Neural progenitor cell (in vitro differentiated cells): ENCODE measurements at places on chromosomes 6 and 20. TPM values are rescaled to one million over a fixed set of nuclear protein-coding genes. Genes with fewer than 3 reads are reported as not detected.
A peak's percentile ranks its signal among the peaks of the same experiment; 100 is the strongest.

DNA sequence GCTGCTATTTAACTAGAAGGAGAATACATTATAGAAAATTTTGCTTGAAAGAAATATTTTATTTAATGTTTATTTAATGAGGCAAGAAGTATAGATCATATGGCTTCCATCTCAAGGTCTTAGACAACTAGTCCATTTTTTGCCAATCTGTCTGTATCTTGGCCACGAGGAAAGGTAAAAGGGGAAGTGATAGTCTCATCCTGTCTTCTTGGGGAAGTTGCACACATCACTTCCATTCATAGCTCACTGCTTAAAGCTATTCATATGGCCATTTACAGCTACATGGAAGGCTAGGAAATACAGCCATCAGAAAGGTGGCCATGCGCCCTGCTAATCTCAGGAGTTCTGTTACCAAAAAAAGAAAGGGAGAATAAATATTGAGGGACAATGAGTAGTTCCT is 50.8 kb downstream of the METTL24 start:
- no peak for DNase-seq
- no peaks in the 10 kb centered on the region for H3K27me3 ChIP-seq
- H3K4me3 ChIP-seq, result no peak overlapping the region
- no peak overlapping the region for H3K27ac ChIP-seq
- no peaks in the 10 kb centered on the region for H3K36me3 ChIP-seq
- H3K4me1 ChIP-seq, result peaks cover 7% of the 10 kb centered on the region

DNA sequence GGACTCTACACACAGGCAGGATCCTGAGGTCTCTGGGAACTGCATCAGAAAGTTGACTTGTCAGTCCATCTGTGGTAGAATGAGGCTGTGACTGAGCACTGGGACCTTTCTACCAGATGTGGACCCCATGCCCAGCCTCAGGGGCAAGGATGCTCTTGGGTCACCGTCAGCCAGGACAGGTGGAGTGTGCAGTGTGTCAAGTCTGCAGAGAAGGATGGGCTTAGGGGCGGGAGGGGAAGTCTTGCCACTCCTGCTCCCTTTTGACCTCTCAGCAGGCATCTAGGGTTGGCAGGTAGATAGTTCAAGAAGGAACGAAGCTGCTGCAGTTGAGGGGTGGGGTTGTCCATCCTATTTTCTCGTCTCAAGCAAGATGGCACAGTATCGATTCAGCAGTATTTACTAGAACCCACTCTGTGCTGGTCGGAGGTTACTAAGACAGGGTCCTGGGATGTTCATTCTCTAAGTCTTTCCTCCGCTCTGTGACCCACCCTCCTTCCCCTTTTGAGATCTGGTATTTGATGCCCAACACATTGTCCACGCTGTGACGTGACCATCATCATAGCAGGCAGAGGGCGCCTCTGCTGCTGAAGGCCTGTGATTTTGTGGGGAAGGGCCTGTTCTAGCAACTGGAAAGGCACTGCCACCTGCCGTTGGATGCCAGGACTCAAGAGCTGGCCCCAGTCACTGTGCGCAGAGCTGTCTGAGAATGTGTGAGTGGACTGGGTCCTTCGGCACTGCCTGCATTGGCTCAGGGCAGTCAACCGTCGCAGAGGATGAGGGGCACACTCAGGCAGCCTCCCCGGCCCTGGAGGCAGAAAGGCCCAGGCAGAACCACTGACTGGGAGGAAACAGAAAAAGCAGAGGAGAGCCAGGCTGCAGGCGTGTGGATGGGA is 23.2 kb downstream of the RBCK1 start:
- no peaks in the 10 kb centered on the region for H3K4me1 ChIP-seq
- peak; percentile 85 for DNase-seq
- H3K36me3 ChIP-seq, result no peaks in the 10 kb centered on the region
- no peak overlapping the region for H3K4me3 ChIP-seq

GRCh38 chr6:150139533-150139932 is 3.3 kb upstream of the PPP1R14C start:
- DNase-seq, result no peak
- H3K4me3 ChIP-seq, result no peak overlapping the region
- H3K36me3 ChIP-seq, result no peaks in the 10 kb centered on the region
- peaks cover 4% of the 10 kb centered on the region for H3K4me1 ChIP-seq
- H3K27ac ChIP-seq, result no peak overlapping the region
- H3K27me3 ChIP-seq, result peaks cover 69% of the 10 kb centered on the region

- no peaks in the 10 kb centered on the region for H3K4me1 ChIP-seq
- H3K27ac ChIP-seq, result no peak overlapping the region
- no peaks in the 10 kb centered on the region for H3K27me3 ChIP-seq
- H3K4me3 ChIP-seq, result no peak overlapping the region
Observed at GRCh38 chr6:78570044-78570443, 297.3 kb upstream of the IRAK1BP1 start.

- H3K27ac ChIP-seq, result no peak overlapping the region
- no peaks in the 10 kb centered on the region for H3K36me3 ChIP-seq
- H3K27me3 ChIP-seq, result no peaks in the 10 kb centered on the region
- no peak overlapping the region for H3K4me3 ChIP-seq
- DNase-seq, result no peak
Observed at GRCh38 chr6:57162028-57162427, 10.1 kb upstream of the BAG2 start.

DNA sequence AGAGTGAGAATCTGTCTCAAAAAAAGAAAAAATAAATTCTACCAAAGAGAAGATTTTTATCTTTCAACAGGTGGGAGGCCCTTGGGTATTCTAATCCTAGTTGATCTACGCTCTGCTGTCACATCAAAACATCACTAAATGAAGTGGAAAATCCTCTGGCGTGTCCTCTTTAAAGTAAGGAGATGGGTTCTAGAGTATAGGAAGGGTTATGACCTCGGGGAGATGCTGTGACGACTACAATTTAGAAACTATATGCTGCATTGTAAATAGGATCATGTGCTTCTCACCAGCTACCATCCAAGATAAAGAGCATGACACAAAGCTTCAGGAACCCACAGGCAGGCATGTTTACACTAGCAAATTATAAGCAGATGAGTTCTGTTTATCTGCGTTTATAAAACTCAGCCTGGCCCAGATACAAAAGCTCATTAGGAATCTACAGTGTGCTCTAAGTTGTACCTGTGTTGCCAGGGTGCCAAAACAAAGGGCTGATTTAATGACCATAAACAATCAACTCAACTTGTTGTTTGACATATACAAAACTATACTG is 197.1 kb upstream of the PLN start:
- no peak overlapping the region for H3K4me3 ChIP-seq
- H3K4me1 ChIP-seq, result peaks cover 3% of the 10 kb centered on the region
- DNase-seq, result no peak

DNA sequence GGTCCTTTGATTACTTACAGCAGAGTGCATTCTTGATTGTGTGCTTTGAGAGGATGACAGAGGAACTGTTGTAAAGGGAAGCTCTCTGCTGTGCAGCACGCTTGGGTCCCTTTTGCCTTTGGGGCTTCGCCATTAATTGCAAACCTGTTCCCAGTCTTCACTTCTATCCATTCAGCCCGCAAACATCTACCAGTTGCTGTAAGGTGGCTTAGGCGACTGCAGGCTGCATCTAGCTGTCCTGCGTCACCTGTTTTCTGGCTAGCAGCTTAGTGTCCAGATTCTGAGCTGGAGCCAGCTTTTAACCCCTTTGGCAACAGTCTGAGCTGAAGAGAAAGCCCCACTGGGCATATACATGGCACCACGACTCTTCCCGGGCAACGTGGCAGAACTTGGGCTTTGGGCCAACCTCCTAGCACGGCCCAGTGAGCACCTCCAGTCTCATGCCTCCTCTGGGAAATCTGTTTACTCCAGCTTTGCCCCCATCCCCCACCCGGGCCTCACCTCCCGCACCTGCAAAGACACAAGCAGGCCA is 2.5 kb upstream of the FASTKD5 start:
- H3K27ac ChIP-seq, result no peak overlapping the region
- H3K4me1 ChIP-seq, result peaks cover 11% of the 10 kb centered on the region
- no peaks in the 10 kb centered on the region for H3K36me3 ChIP-seq

DNA sequence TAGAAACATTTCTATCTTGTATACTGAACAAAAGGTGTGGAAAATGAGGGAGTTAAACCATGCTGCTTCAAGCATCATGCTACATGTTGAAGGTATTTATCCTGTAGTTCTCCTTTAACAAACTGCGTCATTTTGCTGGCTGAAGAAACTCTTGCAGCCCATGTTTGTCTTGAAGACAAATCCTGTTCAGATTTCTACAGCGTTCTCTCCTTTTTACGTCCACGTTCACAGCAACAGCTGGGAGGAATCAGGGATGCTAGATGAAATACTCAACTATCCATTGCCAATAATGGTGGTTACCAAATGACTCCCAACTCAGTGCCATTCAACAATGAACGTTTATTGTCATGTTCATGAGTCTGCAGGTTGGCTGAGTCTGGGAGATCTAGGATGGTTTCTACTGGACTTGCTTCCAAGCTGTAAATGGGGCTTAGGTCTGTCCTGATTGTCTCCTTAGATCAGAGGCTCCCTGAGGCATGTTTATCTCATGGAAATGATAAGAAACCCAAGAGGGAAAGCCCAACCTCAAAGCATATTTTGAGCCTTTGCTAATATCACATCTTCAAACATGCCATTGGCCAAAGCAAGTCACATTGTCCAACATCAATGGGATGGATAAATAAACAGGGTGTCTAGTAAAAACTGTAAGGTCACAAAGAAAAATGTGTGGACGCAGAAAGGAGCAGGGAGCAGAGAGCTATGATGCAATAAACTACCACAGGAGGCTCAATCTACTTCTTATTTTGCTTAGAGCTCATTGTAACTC is 2.7 kb upstream of the PLCB1 start:
- H3K27ac ChIP-seq, result no peak overlapping the region
- no peak for DNase-seq
- H3K4me3 ChIP-seq, result no peak overlapping the region
- peaks cover 37% of the 10 kb centered on the region for H3K27me3 ChIP-seq
- no peaks in the 10 kb centered on the region for H3K4me1 ChIP-seq

DNA sequence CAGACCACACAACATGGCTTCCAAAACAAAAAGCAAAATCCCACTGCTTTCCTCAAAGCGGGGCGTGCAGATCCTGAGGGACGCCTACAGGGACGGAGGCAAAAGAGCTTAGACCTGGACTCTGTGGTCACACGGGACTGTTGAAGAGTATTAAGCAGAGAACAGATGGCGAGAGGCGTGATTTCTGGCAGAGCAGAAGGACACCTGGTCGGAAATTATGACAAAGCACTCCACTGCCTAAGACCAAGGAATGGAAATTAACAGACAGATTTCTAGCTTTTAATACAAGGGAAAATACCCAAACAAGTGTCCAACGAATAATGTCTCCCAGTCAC is 15.4 kb downstream of the CST7 start:
- no peaks in the 10 kb centered on the region for H3K36me3 ChIP-seq
- H3K27me3 ChIP-seq, result no peaks in the 10 kb centered on the region
- no peak overlapping the region for H3K27ac ChIP-seq
- no peak for DNase-seq
- no peaks in the 10 kb centered on the region for H3K4me1 ChIP-seq

DNA sequence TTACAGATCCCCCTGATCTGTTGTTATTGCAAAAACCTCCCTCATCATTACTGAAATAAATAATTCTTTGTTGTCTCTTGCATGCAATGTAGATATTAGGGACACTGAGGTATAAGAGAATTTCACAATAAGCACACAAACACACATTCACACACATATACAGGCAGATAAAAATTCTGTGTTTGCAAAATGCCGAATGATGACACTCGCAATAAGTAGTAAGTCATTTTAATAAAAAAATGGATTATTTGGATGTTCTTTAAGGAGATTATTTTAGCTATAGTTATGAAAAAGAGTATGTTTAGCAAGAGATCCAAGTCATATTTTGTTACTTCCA is 13.6 kb downstream of the DEFB114 start:
- no peaks in the 10 kb centered on the region for H3K27me3 ChIP-seq
- H3K4me1 ChIP-seq, result no peaks in the 10 kb centered on the region
- no peak overlapping the region for H3K27ac ChIP-seq
- H3K4me3 ChIP-seq, result no peak overlapping the region

DNA sequence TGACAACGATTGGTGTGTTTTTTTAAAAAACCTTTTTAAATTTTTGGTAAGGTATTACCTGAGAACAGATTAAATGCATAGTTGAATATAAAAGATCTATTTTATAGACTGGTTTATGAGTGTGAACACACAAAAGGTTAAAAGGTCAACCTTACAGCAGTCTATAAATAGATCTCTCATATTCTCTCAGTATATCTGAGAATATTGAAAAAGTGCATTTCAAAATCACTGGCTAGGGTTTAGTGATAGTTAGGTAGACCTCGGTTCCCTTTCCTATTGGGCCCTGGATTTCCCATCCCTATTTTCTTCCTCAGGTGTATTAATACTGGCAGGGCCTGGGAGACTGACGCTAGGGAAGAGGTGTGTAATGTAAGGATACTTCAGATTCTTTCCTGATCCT is 723 bp upstream of the ZNF451 start:
- peaks cover 25% of the 10 kb centered on the region for H3K4me1 ChIP-seq
- H3K36me3 ChIP-seq, result peaks cover 8% of the 10 kb centered on the region
- no peaks in the 10 kb centered on the region for H3K27me3 ChIP-seq
- peak; percentile 11 for DNase-seq

GRCh38 chr20:37308086-37309050 is 18.9 kb downstream of the MANBAL start:
- no peaks in the 10 kb centered on the region for H3K27me3 ChIP-seq
- H3K4me1 ChIP-seq, result peaks cover 25% of the 10 kb centered on the region
- no peak for DNase-seq

DNA sequence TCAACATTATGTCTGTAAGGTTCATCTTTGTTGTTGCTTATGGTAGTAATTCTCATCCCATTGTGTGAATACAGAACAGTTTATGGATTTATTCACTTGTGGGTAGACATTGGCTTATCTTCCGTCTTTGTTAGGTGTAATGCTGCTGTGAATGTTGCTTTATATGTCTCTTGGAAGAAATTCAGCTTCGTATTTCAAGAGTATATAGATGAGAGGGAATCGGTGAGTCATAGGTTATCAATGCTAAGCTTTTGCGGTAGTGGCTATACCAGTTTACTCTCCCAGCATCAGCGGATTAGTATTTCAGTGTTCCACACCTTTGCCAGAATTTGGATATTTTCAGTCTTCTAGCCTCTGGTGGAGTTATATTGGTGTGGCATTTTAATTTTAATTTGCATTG is 77.8 kb downstream of the ZFAND3 start:
- H3K4me3 ChIP-seq, result no peak overlapping the region
- H3K27ac ChIP-seq, result no peak overlapping the region
- DNase-seq, result no peak
- H3K4me1 ChIP-seq, result peaks cover 3% of the 10 kb centered on the region

GRCh38 chr6:109451376-109451775 is 4.2 kb downstream of the MICAL1 start:
- no peaks in the 10 kb centered on the region for H3K36me3 ChIP-seq
- H3K4me1 ChIP-seq, result peaks cover 8% of the 10 kb centered on the region
- H3K27me3 ChIP-seq, result no peaks in the 10 kb centered on the region
- no peak overlapping the region for H3K4me3 ChIP-seq
- DNase-seq, result no peak

GRCh38 chr20:60795651-60796050 is 456.4 kb upstream of the CDH4 start:
- H3K4me1 ChIP-seq, result no peaks in the 10 kb centered on the region
- H3K27ac ChIP-seq, result no peak overlapping the region
- no peaks in the 10 kb centered on the region for H3K36me3 ChIP-seq
- no peak overlapping the region for H3K4me3 ChIP-seq
- no peak for DNase-seq

TINAG gene
- total RNA-seq, result not detected in 2 replicates

RPL10A gene
- 2,002 and 2,026 TPM in 2 replicates for total RNA-seq

CAP2 gene
- total RNA-seq, result 18.4 and 27.4 TPM in 2 replicates

OPRM1 gene
- total RNA-seq, result not detected in 2 replicates

ULBP3 gene
- total RNA-seq, result 3.9 and 7.1 TPM in 2 replicates

KCNQ5 gene
- 0.09 TPM in 1 of 2 replicates, not detected in the other for total RNA-seq
